ENCODE measurements at places on chromosomes 3 and 15.

DNA sequence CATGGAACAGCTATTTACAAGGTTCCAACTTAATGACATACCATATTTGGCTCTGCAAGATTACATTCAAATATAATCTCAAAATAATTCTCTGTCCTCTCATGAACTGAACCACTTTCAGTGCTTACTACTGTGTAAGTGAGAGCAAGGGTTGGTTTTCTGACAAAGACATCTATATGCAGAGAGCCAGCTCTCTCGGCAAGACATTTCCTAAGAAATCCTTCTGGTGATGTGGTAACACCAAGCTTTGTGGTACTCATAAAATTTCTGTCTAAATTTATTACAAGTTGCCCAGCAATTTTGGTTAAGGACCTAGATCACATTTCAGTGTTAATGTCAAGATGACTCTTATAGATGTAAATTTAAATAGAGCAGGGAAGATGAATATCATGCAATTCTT is 184.9 kb downstream of the GAP43 start:
- DNase-seq = no peak

DNA sequence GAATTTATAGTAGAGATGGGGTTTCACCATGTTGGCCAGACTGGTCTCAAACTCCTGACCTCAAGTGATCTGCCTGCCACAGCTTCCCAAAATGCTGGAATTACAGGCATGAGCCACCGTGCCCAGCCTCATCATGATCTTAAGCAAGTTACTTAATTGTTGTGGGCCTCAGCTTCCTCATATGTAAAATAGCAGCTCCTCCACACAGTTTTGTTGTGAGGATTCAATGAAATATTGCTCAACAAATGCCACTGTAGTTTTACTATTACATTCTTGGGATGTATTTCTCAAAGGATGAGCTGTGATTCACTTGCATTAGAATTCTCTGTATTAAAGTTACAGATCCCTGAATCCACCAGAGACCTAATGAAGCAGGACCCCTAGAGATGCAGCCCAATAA is 168.8 kb downstream of the ADAMTS9 start:
- no peak for DNase-seq

GRCh38 chr3:154969366-154969765 is 110.8 kb upstream of the MME start:
- DNase-seq = no peak

- no peak for DNase-seq
Measured at GRCh38 chr15:29349196-29349595, 79.6 kb upstream of the NSMCE3 start.

DNA sequence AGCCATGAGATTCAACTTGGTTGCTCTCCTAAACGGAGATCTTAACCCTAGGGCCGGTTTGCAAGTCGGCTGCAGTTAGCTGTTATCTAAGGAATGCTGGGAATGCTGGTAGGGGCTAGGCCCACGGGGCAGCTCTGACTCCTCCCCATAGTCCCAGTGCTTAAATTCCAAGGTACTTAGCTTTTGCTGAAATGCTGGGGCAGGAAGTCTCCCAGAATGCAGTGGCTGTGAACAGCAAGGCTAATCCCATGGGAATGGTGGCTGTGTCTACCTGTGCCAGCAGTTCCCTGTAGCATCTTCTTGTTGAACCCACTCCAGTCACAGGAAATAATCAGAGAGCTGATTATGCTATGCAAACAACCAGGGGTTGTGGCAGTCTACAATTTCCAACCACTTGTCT is 102.5 kb upstream of the TJP1 start:
- no peak for DNase-seq

- DNase-seq = no peak
Measured at GRCh38 chr3:62134061-62134496, 239.3 kb downstream of the FEZF2 start.

DNA sequence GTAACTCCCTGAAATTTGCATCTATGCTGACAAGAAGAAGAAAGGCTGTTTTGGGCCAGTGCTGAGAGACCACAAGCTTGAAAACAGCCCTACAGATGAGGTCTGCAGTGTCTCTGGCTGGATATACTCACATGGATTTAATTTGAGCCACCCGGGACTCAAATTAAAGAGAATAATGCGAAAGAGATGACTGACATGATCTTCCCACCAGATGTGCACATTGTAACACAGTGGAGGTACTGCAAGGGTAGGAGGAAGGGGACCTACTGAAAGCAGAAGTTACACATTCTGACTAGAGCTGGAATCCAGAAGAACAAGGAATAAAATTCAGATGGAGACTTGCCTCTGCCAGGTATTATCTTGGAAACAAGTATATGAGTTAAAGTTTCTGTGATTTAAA is 728.3 kb upstream of the SGO1 start:
- DNase-seq = no peak

DNA sequence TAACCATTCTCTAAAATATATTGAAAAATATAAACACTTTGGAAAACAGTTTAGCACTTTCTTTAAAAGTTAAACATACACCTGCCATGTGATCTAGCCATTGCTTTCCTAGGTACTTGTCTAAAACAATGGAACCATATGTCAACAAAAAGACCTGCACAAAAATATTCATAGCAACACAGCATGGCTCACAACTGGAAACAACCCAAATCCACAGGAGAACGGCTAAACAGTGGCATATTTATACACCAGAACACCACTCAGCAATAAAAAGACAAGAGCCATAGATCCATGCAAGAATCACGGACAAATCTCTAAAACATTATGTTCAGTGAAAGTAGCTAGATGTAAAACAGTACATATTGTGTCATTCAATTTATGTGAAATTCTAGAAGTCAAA is 221.3 kb upstream of the UBE2E2 start:
- no peak for DNase-seq

GRCh38 chr3:111667621-111668239 is 72.6 kb upstream of the ZBED2 start:
- no peak for DNase-seq

GRCh38 chr3:51802106-51802703 is 23.2 kb upstream of the IQCF6 start:
- DNase-seq = no peak

DNA sequence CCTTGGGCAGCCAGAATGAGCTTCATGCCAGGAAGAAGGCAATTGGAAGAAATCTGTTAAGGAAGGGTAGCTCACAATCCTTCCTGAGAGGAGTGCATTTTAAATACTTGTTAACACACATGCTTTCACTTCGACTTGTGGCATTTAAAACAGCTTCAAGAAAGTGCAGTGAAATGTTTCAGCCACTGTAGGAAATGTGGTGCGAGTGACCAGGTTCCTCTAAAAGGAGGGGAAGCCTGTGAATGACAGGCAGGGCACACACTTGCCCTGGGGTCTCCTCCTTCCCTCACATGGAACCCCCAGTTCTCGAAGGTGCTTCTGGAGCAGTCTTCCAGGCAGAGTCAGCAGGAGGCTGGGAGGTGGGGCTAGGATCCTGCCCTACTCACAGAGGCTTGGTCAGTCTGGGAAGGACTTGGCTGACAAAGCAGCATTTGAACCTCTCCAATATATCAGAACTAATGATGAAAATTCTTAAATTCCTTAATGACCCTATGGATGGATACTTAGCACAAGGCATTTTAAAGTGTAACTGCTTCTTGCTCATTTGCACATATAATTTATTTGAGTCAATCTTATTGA is 358.6 kb downstream of the CHST2 start:
- no peak for DNase-seq

- DNase-seq = no peak
Measured at GRCh38 chr15:71802770-71803169, 7.6 kb upstream of the NR2E3 start.

DNA sequence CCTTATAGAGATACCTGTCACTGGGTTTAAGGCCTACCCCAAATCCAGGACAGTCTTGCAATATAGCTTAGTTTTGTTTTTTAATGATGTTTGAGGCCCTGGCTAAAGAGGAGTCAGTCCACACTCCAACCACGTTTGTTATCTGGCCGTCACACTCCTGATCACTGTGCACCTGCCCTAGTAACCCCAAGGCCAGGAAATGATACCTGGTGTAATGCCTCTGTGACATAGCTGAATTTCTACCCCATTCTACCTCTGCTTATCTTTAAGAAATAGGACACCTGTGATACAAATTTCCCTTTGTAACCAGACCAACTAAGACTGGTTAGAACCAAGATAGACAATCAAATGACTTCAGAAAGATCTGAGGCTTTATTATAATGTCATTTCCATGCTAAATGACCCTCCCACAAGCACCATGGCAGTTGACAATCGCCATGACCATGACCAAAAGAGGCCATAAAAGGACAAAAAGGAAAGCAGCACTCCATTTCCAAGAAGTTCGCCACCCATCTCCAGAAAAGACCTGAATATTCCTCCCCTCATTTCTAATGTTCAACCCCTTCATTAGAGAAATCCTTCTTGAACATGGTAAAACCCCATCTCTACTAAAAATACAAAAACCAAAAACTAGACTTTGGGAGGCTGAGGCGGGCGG is 4.8 kb upstream of the RTP3 start:
- no peak for DNase-seq

DNA sequence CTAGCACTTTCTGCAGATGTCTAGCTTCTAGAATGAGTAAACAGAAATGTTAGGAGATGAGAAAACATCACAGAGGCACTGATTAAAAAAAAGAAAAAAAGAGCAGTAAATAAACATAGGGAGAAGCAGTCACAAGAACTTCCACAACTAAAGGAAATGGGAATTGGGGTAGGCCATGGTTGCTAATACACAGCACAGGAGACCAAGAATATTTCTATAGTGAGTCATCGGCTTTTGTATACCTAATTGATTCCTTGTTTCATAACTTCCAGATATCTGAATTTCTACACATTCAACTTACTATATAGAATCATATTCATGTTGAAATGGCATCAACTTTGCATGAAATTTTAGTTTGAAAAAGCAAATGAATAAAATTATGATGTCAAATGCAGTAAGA is 47.3 kb upstream of the TCF12 start:
- no peak for DNase-seq

- no peak for DNase-seq
Measured at GRCh38 chr3:177338697-177339219, 141.5 kb upstream of the TBL1XR1 start.

- DNase-seq = no peak
Measured at GRCh38 chr3:13836658-13837587, 42.9 kb downstream of the WNT7A start.

All from posterior cingulate gyrus (tissue), 11 donors.